A549 treated with Hydrocortisone at 1 μM for 4 hours (cell line): ENCODE measurements at places on chromosomes 16 and 17. TPM values are rescaled to one million over a fixed set of nuclear protein-coding genes. Genes with fewer than 3 reads are reported as not detected.

Gene SULT1A4
- total RNA-seq: 26.7 to 37.4 TPM (median 28.4 TPM) in 5 replicates

Gene MARVELD3
- 0.24 to 0.45 TPM (median 0.26 TPM) in 5 replicates for total RNA-seq

Gene CCDC200
- total RNA-seq: 0.12 TPM in 1 of 5 replicates, not detected in the others

Gene TMEM220
- 1.7 to 2.9 TPM (median 2.4 TPM) in 5 replicates for total RNA-seq

Gene FOXN1
- 0.02 to 0.05 TPM in 2 of 5 replicates, not detected in the others for total RNA-seq

Gene KRT9
- total RNA-seq: not detected in 5 replicates

Gene TPSG1
- total RNA-seq: 0.10 to 0.13 TPM in 2 of 5 replicates, not detected in the others

Gene DNAH9
- 0.05 to 0.07 TPM in 2 of 5 replicates, not detected in the others for total RNA-seq

Gene ERN2
- total RNA-seq: not detected in 5 replicates

Gene SNRNP25
- total RNA-seq: 54.8 to 83.1 TPM (median 72.6 TPM) in 5 replicates

Gene LGALS9C
- not detected in 5 replicates for total RNA-seq
